ENCODE measurements at places on chromosomes 12 and 14.

GRCh38 chr12:100554608-100555077, 18.8 kb upstream of the GAS2L3 start:
- no peak for DNase-seq

GRCh38 chr14:21205026-21205677, 49.3 kb upstream of the OR5AU1 start:
- DNase-seq = no peak

- no peak for DNase-seq
These were observed 74.3 kb downstream of the SUSD6 start for GRCh38 chr14:69685716-69686115.

DNA sequence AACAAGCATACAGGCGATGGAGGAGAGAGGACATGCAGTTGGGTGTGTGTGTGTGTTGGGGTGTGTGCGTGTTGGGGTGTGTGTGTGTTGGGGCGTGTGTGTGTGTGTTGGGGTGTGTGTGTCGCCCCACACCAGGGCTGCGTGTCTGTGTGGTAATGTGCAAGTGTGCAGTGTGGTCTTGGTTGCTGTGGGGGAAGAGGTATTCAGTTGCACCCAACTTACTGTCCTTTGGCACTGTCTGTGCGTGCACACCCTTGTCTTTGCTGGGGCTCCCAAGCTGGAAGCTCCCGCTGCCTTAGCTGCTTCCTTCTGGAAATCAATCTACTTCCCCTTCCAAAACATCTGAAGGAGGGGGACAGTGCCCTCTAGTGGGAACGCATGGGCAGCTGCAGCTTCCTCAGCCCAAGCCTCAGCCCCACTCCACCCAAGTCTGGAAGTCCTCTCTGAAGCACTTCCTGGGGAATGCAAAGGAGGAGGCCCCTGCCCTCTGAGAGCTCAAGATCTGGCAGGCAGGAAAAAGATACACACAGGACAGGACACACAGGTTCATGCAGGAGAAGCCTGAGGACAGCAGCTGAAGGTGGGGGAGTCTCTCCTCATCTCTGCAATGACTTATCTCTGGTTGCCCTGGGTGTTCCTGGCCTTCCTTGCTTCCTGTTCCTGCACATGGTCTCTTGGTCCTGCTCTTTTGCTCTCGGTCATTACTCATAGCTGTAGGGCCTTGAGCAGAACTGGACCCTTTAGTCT, 13.1 kb downstream of the ASIC1 start:
- peak; percentile 74 for DNase-seq

DNA sequence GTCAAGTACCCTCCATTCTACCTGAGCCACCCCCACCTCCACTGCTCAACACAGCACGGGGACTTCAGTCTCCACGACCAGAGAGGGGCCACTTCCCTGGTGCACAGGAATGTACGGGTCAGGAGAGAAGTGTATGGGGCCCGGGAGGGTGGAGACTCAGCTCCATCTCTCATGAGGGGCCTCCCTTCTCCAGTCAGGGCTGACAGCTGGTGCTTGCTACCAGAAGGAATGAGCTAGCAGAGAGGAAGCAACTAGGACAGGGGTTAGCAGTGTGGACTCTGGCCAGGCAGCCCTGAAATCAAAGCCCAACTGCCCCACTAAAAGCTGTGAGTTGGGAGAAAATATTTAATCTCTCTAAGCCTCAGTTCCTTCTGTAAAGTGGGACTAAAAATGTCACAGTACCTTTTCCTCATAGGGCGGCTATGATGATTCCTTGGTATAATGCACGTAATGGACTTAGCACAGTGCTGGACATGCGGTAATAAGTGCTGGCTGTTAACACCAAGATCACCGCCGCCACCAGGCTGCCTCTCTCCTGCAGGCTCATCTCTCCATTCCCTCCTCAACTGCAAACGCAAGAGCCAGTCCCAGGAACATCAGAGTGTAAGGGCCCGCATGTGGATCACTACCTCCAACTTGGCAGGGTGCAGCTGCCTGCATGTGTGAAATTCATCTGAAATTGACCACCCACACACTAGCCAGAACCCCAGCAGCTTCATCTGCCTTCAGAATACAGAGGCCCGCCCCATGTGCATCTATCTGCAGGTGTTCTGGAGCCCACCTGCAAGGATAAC, 14.6 kb downstream of the ACTN1 start:
- no peak for DNase-seq

GRCh38 chr14:104199266-104199895, 61.0 kb downstream of the KIF26A start:
- DNase-seq = no peak

GRCh38 chr12:44972746-44973421, 78.0 kb downstream of the DBX2 start:
- DNase-seq = no peak

DNA sequence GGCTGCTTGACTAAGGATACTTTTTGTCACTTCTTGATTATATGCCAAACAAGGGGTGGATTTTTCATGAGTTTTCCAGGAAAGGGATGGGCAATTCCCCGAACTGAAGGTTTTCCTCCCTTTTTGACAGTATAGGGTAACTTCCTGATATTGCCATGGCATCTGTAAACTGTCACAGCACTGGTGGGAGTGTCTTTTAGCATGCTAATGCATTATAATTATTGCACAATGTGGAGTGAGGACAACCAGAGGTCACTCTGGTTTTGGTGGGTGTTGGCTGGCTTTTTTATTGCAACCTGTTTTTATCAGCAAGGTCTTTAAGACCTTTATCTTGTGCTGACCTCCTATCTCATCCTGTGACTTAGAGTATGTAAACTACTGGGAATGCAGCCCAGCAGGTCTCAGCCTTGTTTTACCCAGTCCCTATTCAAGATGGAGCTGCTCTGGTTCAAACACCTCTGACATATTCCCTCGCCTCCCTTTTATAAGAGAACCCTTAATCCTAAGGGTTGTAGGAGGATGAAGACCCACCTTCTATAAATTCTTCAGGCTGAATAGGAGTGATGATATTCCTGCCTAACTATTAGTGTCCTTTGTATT, 471.2 kb downstream of the ATP23 start:
- no peak for DNase-seq

- DNase-seq = no peak
These were observed 33.7 kb upstream of the LGR5 start for GRCh38 chr12:71405884-71406283.
